ENCODE measurements at places on chromosomes 3 and 15.
A peak's percentile ranks its signal among the peaks of the same experiment; 100 is the strongest.

GRCh38 chr3:134004841-134005240, 24.9 kb downstream of the SLCO2A1 start:
- no peak for DNase-seq

GRCh38 chr15:57561041-57561711, 30.5 kb upstream of the MYZAP start:
- peak; percentile 29 for DNase-seq

DNA sequence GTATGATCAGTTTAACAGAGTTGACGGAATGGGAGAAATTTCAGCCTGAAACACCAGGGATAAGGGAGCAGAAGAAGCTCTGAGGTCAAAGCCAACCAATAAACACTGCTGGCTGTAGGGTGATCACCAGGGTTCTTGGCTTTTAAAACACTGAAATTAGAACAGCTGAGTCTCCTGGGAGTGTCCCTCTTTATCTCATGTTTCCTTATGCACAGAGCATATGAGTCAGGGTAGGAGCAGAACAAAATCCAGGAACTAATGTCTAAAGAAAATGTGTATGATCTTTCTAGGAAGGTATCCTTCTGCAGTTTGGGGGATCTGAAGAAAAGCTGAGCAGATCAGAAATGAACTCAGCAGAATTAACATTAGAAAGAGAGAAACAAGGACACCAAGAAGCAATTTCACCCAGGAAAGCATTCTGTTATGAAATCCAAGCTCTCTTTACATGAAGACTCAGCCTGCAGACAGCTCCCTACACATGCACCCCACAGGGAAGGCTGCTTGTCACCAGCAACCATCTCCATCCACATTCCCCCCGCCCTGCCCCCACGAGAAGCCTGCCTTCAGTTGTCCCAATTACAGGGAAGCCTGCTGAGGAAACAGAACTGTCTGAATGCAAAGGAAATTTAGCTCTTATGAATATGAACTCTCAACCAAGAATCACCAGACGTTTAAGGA, 469.7 kb downstream of the PDCD6IP start:
- no peak for DNase-seq

- no peak for DNase-seq
Measured at GRCh38 chr3:191915712-191916111, 454.7 kb downstream of the PYDC2 start.

DNA sequence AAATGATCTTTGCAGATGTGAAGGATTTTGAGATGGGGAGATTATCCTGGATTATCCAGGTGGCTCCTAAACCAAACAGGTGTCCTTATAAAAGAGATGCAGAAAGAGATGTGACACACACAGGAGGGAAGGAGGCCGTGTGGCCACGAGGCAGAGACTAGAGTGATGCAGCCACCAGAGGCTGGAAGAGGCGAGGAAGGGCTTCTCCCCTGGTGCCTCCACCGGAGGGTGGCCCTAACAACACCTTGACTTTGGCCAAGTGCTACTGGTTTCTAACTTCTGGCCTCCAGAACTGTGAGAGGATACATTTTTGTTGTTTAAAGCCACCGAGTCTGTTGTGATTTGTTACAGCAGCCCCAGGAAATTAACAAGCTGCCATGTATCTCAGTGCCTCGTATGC, 127.1 kb downstream of the ASB7 start:
- no peak for DNase-seq

- DNase-seq, result no peak
Measured at GRCh38 chr3:129695230-129695629, 88.8 kb upstream of the PLXND1 start.

DNA sequence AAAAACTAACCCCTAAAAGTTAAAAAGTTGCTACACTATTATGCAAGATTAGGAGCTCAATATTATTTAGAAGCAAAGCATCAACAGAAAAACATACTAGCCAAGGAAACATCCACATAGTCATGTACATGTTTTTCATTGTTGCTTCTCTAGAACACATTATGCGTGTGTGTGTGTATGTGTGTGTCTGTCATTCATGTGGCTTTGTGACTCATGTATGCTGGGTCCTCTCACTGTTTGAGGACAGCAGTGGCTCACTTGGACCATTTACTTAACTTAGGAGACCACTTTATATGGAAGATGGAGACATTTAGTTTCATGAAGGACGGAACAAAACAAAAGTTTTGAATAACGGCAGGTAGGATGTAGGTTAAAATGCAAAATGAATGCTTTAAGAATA, 219.4 kb upstream of the THBS1 start:
- no peak for DNase-seq

- DNase-seq, result no peak
Measured at GRCh38 chr3:13705051-13705450, 156.1 kb downstream of the FBLN2 start.

GRCh38 chr15:76354823-76355440, 18.4 kb downstream of the ISL2 start:
- DNase-seq, result no peak

DNA sequence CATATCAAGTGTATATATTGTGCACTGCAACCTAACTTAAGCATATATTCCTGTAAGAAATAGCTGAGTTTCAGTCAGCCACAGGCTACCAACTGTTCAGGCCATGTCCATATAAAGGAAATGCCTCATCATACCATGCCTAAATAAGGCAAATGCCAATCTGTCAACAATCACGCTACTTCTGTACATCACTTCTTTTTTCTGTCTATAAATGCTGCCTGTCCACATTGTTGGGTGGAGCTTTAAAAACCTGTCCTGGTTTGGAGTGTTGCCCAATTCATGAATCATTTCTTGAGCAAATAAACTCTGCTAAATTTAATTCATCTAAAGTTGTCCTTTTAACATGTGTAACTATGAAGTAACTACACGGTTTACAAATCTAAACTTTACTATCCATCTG, 1091.9 kb downstream of the NSUN3 start:
- DNase-seq, result no peak

GRCh38 chr15:23734862-23735261, 47.8 kb upstream of the NDN start:
- no peak for DNase-seq

GRCh38 chr3:122233101-122233952, 49.9 kb downstream of the CASR start:
- DNase-seq, result no peak

GRCh38 chr3:66609660-66610561, 109.1 kb upstream of the LRIG1 start:
- no peak for DNase-seq

- DNase-seq, result no peak
Measured at GRCh38 chr15:60779718-60780503, 301.0 kb upstream of the ICE2 start.

DNA sequence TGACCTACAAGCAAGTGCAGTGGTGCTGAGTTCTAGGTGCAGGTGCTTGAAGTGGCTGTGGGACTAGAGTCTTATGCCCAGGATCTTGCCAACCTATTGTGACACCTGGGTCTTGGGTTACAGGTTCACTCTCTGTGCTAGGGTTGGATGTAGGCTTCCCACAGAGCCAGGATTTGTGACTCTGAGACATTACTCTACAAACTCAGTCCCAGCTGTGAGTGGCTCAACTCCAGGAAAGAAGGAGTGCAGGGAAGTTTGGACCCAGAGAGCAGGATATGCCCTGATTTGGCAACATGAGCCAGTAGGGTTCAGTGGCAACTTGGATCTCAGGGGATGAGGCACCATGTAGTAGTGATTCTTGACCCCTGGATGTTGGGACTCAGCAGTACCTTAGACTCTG, 182.2 kb downstream of the LPP start:
- no peak for DNase-seq

GRCh38 chr3:120114376-120114775, 20.1 kb upstream of the GSK3B start:
- no peak for DNase-seq

DNA sequence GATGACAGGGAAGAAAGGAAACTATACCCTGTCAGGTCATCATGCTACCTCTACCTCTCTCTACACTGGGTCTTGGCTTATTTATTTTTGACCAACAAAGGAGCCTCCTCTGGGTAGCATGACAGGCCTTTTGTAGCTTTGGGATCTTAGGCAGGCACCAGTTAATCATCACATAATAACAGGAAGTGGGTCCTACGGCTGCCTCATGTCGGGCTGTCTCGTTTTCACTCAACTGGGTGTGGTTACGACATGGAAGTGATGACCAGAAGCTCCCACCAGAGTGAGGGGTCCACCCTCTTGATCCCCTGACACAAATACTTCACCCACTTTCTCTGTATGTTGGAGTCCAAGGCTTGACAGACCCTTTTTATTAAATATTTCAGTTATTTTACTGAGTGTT, 105.3 kb downstream of the CD47 start:
- no peak for DNase-seq

DNA sequence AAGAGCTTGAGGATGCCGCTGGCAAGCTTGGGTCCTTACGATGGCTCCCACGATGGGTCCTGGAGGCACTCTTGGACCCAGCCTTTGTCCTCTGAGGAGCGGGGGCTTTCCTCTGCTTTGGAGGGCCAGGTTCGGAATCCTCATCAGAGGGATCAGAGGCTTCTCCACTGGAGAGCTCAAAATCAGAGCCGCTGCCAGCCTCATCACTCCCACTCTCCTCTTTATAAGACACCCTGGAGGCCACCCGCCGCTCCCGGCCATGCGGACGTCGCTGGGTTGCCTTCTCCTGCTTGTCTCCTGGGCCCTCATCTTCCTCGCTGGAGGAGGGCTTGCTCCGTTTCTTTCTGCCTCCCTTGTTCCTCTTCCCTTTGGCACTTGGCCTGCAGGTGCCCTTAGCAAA, 20.0 kb downstream of the XPC start:
- no peak for DNase-seq

GRCh38 chr3:50359760-50360110, 414 bp upstream of the TMEM115 start:
- no peak for DNase-seq

DNA sequence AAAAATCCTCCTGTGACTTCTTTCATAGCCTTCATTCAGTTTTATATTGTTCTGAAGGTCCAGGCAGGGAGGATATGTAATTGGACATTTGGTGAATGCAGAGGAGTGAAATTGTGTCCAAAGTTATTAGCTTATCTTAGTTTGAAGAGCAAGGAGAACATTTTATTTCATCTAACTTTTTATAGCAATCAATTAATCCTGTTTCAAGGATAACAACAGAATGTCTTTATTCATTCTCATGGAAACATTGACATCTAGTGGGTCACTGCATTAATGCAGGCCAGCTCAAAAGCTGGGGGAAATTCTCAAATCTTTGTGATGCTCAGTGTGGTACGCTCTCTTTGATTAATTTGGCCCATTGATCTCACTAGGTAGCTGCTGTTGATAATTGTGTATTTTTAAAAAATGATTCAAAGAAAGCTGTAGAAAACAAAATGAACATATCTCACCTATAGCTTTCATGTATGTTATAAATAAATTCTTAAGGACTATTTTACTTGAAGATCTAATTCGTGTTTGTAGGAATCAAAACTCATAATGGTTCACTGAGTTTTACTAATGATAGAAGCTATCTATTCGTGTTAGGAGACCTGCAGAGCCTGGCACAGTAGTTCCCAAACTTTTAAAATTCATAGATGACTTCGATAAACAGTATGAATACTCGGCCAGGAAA, 150.8 kb upstream of the KCNMB2 start:
- peak; percentile 7 for DNase-seq
